Activated CD4-positive, CD25-positive, alpha-beta regulatory T cell treated with anti-CD3 and anti-CD28 coated beads, Interleukin-2, amount 50 U/mL, for 72 hours (primary cell): ENCODE measurements at places on chromosomes 3 and 15.
A peak's percentile ranks its signal among the peaks of the same experiment; 100 is the strongest.

GRCh38 chr15:40253167-40253790 lies 14.4 kb downstream of the PAK6 start:
- DNase-seq, result no peak

DNA sequence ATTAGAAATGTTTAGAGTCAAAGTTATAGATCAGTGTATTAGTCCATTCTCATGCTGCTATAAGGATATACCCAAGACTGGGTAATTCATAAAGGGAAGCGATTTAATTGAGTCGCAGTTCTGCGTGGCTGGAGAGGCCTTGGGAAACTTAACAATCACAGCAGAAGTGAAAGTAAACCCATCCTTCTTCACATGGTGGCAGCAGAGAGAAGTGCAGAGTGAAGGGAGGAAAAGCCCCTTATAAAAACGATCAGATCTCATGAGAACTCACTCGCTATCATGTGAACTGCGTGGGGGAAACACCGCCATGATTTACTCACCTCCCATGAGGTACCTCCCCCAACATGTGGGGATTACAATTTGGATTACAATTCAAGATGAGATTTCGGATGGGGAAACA lies 871.5 kb downstream of the DIPK2A start:
- no peak for DNase-seq

DNA sequence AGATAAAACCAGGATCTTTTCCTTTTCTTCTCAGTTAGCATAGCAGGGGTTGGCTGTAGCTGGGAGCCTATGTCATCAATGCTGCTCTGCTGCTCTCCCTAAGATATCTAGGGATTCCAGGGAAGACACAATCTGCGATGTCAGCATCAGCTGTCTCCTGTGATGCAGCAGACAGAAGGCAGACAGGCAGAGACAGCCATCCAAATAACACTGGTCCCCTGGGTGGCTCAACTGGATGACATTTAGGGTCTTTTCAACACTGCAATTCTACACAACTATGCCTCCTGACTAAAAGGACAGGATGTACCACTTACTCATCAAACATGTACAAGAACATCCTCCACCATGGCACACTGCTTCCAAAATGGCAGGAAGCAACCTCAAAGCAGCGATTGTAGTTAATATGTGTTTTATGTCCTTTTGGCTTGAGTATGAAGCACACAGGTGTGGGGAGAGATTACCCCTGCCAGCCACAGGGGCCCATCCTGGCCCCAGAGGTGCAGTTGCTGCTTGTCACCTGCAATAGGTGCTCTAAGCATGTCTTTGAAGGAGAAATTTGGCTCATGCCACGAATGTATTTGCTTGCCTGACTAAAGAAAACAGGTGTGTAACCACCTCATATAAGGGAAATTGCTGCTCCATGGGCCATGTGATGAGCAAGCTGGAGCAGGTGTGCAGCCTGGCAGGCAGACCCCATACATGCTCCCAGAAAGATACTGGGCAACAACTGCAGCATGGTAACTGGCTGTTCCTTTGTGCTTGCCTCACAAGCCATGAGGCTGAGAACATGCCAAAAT lies 357.8 kb downstream of the VPS13C start:
- no peak for DNase-seq

DNA sequence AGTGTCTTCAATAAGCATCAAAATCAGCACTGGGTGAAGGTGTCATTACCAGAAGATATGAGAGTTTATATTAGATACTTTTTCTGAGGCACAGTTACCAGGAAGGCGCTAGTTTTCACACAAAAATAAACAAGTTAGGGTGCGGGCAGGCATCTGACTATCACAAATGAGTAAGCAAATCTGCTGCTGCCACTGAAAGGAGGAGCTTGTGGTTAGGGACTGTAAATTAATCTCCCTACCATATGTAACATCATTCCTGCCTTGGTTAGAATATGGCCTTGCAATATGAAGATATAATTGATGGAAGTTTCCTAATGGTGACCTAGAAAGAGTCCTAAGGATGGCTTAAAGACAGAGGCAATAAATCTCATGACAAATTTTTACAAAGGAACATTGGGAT lies 19.5 kb upstream of the EID1 start:
- no peak for DNase-seq

DNA sequence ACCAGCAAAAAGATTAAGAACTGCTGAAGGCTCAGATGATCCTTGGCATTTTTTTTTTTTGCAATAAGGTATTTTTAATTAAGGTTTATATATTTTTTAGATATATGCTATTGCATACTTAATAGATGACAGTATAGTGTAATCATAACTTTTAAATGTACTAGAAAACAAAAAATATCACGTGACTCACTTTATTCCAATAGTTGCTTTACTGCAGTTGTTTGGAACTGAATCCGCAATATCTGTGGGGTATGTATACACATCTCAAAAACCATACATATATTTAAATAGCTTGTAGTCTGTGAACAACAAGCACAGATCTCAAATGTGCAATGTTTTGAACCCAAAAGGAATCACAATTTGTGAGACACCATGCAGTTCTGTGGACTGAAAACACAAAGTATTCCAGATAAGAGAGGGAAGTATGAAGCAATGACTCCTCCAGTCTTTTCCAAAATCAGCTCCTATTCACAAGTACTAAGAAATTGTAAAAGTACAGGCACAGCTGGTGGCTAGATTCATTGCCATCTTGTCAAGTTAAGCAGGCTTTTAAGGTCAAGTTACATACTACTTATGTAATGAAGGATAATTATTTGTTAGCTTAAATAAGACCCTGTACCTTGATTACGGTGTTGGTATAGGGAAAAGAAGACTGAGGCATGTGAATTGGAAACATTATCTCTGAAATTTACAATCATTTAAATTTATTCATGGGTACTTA lies 331.1 kb downstream of the TBC1D5 start:
- DNase-seq, result no peak

GRCh38 chr15:67606742-67607141 lies 64.2 kb downstream of the MAP2K5 start:
- DNase-seq, result no peak

- DNase-seq, result no peak
These were observed 65.3 kb downstream of the ADAM10 start for GRCh38 chr15:58684036-58684710.

DNA sequence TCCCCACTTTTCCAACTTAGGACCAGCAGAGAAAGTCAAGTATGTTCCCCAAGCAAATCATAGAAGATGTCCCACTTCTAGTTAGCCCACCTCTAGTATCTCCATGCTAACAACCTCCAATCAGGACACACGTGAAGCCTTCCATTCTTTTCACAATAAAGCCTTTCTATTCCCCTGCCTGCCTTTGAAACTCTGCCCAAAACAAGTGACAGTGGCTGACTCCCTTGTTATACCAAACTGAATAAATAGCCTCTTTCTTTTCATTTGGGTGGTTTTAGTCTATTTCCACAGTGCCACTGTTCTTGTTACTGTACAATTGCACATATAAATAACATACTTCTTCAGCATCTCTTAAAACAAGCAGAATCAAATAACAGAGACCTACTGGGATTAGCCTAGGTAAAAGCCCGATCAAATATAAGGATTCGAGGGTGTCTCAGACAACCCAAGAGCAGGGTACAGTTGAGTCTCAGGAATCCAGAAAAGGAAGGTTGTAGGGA lies 118.0 kb upstream of the NPHP3 start:
- DNase-seq, result no peak

DNA sequence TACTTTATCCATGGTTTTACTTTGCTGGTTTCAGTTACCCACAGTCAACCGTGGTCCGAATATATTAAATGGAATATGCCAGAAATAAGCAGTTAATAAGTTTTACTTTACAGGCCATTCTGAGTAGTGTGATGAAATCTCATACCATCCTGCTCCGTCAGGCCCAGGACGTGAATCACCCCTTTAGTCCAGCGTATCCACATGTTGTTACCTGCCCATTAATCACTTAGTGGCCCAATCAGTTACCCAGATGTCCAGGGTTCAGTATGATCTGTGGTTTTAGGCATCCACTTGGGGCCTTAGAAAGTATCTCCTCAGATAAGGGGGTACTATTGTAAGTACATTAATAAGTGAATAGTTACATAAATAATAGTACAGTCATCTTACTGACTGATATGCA lies 88.0 kb downstream of the TTBK2 start:
- DNase-seq, result no peak

DNA sequence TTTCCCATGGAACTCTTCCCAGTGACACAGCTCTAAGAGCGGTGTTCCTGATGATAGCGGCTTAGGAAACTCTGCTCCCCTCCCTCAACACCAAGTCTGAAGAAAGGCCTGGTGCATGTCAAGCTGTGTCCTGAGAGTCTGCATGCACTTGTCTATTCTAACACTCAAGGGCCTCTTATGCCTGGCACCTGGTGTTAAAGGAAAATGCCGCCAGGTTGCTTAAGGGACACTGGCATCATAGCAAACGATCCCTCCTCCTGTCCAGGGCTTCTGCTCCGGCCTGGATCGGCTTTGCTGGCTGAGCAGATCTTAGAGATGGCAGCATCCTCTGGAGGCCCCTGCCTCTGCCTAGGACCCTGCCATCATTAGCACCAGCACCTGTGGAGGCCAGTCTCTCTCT lies 121.7 kb downstream of the MEGF11 start:
- no peak for DNase-seq

- no peak for DNase-seq
These were observed 5.4 kb upstream of the ACP3 start for GRCh38 chr3:132311841-132312240.

DNA sequence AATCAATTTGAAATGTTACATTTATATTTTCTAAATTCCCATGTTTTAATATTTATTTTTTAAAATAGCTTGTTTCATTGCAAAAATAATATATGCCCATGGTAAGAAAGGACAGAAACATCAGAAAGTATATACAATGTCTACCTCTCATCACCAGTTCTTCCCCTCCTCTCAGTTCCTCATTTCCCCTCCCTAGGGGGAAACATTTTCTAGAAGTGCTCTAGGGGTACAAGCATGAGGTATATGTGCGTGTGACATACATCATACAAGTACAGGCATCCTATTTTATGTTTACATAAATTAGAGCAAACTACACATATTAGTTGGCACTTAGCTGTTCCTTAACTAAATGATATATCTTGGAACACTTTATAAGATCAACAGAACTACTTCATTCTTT lies 189.3 kb upstream of the VEPH1 start:
- DNase-seq, result no peak

GRCh38 chr15:62807539-62808130 lies 234.9 kb upstream of the TPM1 start:
- no peak for DNase-seq

- no peak for DNase-seq
These were observed 20.4 kb downstream of the TMEM43 start for GRCh38 chr3:14145236-14145635.

GRCh38 chr3:108021131-108021530 lies 69.7 kb downstream of the CD47 start:
- no peak for DNase-seq

DNA sequence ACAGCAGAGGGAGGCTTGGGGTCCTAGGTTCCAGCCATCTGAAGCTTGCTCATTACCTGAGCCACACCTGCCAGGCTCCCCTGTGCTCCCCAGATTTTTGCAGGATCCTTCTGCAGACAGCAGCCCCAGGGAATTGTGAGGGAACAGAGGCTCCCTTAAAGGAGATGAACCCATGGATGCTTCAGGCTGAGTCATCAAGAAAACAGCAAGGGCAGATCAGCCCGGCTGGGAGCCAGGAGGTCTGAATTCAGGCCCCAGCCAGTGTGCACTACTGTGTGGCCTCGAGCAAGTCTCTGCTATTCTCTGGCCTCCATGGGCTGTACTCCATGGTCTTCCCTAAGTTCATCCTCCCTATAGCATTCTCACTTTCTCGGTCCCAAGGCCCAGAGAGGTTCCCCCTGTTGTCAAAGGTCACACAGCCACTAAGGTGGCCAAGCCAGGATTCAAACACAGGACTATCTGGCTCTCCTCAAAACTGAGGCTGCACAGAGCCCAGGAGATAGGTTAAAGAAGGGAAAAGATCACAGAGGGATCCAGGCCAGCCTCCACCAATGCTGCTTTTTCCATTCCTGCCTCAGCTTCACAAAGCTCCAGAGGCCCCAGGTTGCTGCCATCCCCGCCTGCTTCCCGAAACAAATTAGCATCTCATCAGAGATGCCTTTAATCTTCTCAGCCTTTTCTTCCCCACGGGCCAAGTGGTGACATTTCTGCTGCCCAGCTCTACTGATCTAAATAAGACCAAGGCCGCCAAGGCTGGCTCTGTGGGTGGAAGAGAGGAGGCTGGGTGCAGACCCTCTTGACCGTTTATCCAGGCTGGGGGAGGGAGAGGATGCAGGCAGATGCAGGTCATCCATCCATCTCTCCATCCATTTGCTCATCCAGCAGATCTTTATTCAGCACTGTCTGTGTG lies 21.2 kb upstream of the GRIP2 start:
- DNase-seq, result no peak

DNA sequence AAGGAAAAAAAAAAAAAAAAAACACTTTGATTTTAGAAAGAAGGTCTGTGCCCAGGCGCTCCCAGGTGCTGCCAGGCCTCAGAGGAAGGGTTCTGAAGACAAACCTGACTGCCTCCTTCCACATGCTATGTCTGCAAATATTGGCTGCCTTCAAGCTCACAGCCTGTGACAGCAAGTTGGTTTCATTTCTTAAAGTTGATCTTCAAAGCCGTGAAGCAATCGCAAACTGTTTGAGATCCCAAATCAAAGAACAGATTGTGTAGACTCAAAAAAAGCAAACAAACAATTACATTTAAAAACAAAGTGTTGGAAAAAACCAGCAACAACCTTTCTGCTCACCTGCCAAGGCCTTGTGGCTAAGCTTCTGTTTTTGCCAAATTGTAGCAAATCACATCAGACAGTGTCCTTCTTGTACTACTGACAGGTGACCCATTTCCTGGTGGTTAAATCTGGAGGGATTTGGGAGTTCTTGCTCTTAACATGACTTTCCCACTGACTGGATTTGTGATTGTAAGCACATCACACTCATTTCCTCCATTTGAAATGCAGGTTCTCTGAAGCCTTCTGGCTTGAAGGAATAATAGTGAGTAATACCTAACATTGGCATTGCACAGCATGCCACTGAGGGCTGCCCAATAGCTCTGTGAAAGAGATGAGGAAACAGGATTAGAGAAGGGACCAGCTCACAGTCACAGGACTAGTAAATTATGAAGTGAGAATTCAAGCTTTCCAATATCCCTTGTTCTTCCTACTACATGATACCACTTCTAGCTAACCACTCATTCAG lies 502.4 kb downstream of the LPP start:
- no peak for DNase-seq

DNA sequence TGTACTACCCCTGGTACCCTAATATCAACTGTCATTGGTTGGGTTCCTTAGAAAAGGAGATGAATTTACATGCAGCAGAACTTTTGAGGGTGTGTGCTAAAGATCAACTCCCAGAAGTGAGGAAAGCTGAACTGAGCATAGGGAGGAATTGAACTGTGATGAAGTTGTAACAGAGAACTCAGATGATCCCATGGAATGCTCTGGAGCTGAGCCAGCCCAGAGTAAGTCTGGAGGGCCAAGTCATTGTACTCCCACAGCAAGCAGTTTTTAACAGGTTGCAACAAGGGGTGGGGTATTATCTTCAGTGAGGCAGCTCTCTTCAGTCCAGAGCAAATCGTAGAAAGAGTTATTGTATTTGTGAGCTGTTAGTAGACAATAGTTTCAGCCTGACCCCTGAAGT lies 572.3 kb downstream of the PYDC2 start:
- no peak for DNase-seq

- DNase-seq, result peak; percentile 84
These were observed 65.3 kb downstream of the KLF13 start for GRCh38 chr15:31391687-31392671.
